ENCODE measurements at places on chromosomes 2 and 18.
A peak's percentile ranks its signal among the peaks of the same experiment; 100 is the strongest.

GRCh38 chr2:103284750-103285149, 522.9 kb downstream of the TMEM182 start:
- DNase-seq, result no peak

DNA sequence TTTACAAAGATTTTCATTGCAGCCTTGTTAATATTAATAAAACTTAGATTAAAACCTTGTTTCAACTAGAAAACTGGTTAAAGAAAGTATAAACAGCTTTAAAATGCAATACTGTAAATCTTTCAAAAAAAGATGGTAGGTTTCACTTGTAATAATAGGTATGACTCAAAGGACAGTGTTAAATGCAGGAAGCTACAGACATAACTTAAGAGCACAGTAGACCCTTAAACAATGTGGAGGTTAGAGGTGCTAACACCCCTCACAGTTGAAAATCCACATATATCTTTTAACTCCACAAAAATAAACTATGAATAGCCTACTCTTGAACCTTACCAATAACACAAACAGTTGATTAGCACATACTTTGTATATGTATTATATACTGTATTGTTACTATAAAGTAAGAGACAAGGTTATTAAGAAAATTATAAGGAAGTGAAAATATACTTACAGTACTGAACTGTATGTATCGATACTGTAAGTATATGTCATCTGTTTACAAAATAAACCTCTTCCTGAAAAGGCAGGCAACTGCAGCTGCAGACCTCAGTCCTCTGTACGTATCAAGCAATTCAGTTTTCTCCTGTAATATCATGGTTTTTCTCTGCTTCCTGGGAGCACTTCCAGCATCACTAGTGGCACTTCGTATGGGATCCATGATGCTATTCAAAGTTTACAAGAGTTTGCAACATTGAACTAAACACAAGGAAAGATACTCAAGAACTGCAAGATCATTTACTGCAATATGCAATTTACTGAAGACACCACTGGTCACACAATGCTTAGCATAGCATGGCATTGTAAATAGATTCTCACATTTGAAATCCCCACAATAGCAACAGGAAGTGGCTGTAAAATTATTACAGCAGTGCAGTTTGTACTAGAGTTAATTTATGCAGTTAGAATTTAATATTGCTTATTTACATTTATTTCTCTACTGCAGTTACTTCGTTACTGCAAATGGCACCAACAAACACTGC, 610.5 kb upstream of the LRRTM4 start:
- DNase-seq, result no peak

- no peak for DNase-seq
These were observed 46.3 kb downstream of the RTTN start for GRCh38 chr18:70158992-70159717.

DNA sequence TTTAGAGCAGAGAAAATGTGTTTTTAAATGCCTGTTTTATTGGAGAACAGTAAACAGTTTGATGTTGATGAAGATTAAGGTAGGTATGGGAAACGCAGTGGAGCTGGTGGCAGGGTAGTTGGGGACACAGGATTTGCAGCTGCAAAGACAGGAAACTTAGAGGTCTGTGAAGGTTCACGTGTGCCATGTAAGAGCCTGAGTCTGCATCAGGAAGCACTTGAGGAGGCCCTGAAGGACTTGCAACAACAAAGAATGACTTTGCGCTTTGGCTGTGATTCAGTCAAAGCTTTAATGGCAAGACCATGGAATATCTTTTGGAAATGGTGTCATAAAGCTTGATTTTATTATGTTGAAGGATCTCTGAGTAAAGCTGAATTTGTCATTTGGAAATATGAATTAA, 347.6 kb upstream of the KCNJ3 start:
- DNase-seq, result no peak

DNA sequence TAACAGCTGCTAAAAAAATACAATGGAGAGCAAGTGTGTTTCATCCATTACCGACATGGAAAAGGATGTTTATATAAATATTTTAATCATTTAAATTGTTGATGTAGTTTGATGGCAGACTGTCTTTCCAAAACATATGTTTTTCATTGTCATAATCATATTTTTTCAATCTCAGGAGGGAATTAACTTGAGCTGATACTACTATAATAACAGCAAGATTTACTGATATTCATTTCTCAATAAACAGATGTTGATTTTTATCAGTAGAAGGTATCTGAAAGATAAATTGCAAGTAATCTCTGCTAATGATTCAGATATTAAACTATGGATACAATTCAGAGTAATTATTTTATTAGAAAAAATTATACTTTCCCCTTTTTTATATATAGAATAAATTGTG, 274.9 kb upstream of the TMEFF2 start:
- no peak for DNase-seq

- DNase-seq, result no peak
These were observed 608 bp downstream of the PHOSPHO2 start for GRCh38 chr2:169694894-169695260.

GRCh38 chr2:172299741-172300140, 127.6 kb upstream of the ITGA6 start:
- DNase-seq, result no peak

- DNase-seq, result no peak
These were observed 137.1 kb upstream of the TWIST2 start for GRCh38 chr2:238710787-238711186.

DNA sequence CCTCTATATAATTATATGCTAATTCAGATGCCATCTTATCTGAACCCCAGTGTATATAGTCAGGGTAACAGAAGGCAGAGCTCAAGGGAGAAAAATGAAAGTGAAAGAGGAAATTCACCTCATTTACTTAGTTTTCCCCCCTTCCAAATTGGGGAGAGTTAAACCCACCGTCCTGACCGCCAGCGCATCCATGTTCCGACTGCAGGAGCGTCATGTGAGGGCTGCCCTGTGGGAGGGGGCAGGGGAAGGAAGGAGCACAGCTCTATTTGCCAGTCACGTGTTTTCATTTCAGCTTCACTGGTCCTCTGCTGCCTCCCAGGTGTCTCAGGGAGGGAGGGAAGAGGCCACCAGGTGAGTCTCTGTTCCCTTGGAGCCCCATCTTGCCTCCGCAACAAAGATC, 13.2 kb downstream of the CNNM4 start:
- DNase-seq, result peak; percentile 26

GRCh38 chr2:99802734-99803133, 312.9 kb upstream of the REV1 start:
- no peak for DNase-seq

GRCh38 chr2:238684362-238685326, 163.2 kb upstream of the TWIST2 start:
- no peak for DNase-seq

- no peak for DNase-seq
These were observed 42.0 kb upstream of the EML6 start for GRCh38 chr2:54681416-54681815.

DNA sequence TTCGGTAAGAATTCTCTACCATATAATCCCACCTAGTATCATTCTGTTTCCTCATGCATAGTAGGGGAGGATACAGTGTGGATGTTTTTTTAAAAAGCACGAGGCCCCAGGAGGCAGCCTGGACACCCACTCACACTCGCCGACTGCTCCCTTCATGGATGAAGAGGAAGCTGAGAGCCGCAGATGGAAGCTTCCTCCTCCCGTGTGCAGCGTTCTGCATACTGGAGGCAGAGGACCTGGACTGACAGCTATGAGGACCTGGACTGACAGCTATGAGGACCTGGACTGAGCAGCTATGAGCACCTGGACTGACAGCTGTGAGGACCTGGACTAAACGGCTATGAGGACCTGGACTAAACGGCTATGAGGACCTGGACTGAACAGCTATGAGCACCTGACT, 234.4 kb downstream of the NDUFA10 start:
- no peak for DNase-seq

DNA sequence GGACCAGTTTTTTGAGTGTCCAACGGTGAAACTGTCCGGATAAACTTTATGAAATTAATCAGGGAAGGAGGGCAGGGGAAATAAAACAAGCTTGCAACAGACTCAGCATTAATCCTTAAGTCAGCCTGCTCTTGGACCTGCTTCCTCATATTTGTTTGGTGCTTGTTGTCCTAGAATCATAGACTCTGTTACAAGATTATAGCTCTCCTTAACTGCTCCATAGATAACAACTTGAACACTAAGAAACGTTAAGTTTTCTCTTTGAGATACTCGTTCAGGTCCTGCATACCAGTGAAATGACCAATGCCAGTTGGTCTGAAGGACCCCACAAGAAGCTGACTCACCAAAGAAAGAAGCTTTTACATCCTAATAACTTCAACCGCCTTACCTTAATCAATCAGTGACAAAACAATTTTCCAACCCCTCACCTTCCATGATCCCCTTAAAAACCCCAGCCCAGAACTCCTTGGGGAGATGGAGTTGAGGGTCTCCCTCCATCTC, 493.2 kb downstream of the PID1 start:
- DNase-seq, result no peak

DNA sequence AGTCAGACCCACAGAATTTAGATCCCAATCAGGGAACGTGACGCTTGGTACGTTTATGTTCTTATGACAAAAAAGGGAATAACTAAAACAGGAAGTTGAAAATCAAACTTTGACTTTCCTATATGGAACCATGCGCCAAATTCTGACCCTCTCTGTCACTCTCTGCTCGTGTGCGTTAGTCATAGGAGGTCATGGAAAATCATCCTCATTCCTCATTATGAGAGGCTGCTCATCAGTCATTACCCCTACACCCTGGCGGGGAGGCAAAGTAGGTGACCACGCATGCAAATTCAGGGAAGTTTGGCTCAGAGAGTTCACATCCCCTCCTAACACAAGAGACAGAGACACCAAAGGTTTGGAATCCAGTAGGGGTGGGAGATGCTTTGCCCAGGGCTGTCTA, 15.5 kb downstream of the IL1F10 start:
- DNase-seq, result no peak

DNA sequence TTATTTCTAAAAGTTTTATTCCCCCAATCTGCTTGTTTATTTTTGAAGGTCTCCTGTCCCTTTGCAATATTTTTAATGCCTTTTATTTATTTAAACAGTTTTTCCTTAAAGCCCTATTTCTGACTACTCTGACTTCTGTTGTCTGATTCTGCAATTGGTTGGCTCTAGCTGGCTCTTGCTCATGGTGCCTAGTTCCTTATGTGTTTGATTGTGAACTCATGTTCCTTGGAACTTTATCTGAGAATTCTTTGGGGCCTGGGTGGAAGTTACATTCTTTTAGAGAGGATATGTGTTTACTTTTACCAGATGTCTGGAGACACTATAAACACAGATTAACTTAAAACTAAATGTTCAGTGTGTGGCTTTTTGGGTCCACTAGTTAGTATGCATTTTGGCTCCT, 175.9 kb downstream of the DYSF start:
- DNase-seq, result no peak

DNA sequence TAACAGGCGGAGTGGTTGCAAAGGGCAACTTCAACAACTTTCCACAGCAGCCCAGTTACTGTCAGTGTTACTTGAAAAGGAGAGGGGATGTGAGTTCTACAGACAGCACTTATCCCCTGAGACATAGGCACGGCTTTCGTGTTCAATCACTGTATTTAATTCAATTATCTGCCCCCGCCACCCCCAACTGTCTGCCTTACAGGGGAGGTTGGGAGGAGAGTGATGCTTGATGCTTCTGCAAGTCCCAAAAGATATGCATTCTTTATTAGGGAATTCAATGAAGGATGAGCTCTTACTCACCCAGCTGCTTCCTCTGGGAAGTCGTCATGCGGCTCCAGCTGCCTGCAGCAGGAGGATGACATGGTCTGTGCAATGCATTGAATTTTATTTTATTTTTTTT, 639.9 kb downstream of the DCC start:
- no peak for DNase-seq

GRCh38 chr2:201414099-201415023, 36.9 kb downstream of the TRAK2 start:
- no peak for DNase-seq

- DNase-seq, result no peak
These were observed 109.8 kb upstream of the ZNF516 start for GRCh38 chr18:76604935-76605240.
